ENCODE measurements at places on chromosomes 12 and 14.
A peak's percentile ranks its signal among the peaks of the same experiment; 100 is the strongest.

GRCh38 chr12:129830796-129831195 is 73.0 kb downstream of the TMEM132D start:
- no peak for DNase-seq

DNA sequence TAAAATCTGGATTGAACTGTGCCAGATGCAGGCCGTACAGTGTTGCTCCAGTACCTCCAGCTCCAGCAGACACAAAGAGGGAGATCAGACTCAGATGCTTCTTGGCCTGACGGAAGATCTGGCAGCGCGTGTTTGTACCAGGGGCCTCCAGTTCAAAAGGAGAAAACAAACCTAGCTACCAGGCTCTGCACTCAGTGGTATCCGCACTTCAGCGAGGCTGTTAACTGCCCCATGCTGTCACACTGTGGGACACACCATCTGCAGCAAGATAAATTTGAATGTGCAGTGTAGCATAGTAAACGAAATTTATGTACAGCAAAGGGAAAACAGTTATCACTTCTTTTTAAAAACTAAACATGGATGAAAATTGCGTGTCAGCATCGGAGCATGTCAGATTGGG is 5.1 kb downstream of the DYNC1H1 start:
- no peak for DNase-seq

DNA sequence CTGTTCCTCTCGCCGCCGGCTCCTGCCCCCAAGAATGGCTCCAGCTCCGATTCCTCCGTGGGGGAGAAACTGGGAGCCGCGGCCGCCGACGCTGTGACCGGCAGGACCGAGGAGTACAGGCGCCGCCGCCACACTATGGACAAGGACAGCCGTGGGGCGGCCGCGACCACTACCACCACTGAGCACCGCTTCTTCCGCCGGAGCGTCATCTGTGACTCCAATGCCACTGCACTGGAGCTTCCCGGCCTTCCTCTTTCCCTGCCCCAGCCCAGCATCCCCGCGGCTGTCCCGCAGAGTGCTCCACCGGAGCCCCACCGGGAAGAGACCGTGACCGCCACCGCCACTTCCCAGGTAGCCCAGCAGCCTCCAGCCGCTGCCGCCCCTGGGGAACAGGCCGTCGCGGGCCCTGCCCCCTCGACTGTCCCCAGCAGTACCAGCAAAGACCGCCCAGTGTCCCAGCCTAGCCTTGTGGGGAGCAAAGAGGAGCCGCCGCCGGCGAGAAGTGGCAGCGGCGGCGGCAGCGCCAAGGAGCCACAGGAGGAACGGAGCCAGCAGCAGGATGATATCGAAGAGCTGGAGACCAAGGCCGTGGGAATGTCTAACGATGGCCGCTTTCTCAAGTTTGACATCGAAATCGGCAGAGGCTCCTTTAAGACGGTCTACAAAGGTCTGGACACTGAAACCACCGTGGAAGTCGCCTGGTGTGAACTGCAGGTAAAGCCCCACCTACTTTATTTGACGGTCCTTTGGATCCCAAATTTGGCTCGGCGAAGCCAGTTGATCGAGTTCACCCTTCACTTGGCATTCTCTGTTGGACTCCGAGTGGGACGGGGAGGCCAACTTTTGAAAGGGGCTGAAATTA is 1.5 kb downstream of the WNK1 start:
- DNase-seq, result peak; percentile 16

GRCh38 chr12:54522243-54522642 is 24.7 kb downstream of the NCKAP1L start:
- DNase-seq, result no peak

GRCh38 chr12:106015646-106016045 is 123.1 kb downstream of the NUAK1 start:
- DNase-seq, result no peak

DNA sequence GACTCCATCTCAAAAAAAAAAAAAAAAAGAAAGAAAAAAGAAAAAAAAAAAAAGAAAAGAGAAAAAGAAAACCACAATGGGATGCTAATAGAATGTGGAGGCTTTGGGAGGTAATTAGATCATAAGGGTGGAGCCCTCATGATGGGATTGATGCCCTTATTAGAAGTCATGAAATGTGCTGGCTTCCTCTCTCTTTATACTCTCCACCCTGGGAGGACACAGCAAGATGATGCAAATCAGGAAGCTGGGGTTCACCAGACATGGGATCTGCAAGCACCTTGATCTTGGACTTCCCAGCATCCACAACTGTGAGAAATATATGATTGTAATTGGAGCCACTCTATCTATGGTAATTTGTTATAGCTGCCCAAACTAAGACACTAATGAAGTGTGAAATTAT is 13.4 kb upstream of the DRAM1 start:
- DNase-seq, result no peak

- DNase-seq, result no peak
Observed at GRCh38 chr12:89073027-89073398, 279.3 kb downstream of the DUSP6 start.
